ENCODE measurements at places on chromosomes 7 and 10.

DNA sequence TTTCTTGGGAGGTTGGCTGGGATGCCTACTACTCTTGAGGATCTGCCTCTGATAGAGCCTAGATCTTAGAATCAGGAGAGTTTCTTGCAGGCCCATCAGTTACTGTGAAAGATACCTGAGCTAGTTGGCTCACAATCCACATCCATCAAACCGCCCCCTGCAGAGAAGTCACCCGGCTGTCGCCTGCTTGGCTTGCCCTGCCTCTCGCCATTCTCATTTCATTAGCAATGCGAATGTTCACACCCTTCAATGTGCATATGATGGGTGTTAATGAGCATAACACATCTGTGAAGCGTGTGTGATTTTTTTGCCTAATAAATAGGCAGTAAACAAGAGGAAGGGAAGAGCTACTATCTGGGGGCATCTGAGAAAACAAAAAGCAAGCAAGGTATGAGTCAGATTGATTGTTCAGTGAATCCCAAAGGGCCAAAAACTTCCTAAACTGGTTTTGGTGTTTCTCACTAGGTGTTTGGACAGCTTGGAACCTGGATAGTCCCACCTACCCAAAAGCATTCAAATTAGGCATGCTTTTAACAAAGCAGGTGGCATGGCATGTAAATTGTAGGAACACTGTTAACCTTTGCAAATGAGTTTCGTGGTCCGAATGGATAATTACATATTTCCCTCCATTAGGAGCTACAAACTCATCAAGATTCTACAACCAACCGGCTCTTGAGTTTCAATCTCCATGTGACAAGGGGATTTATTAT lies 272.3 kb upstream of the C7orf33 start:
- no peak for DNase-seq

GRCh38 chr7:37429435-37429791 lies 19.3 kb downstream of the ELMO1 start:
- no peak for DNase-seq

- no peak for DNase-seq
Measured at GRCh38 chr7:25329815-25330214, 101.5 kb upstream of the NPVF start.

- no peak for DNase-seq
Measured at GRCh38 chr7:14988941-14989340, 86.4 kb upstream of the DGKB start.

DNA sequence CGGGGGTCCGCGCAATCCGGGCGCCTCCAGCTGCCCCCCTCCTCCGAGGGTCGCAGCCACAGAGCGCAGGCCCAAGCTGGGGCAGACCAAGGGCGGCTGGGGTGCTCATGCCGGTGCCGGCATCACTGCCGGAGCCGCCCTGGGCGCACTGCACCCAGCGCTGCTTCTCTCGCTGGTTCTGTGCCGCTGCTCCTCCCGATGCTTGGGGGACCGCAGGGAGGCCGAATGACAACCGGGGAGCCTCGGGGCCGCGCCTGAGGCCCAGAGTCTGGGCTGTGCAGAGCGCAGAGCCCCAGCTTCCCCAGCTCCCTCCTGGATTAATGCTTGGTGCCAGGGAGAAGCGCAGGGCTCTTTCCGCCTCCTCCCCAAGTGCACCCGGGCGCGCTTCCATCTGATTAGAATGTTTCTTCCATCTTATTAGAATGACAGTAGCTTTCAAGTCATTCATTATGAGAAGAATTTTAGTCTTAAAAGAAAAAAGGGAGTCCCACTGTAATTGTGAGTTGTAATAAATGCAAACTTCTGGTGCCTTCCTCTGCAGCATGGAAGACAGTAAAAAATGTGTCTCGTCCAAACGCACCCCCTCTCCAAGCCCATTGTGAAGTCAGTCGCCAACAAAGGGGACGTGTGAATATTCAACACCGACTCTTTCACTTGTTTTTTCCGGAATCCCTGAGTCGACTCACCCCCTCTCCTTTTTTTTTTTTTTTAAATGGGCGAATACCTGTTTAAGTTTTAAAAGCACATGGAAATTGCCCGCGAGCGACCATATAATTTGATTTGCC lies 19.5 kb upstream of the PTF1A start:
- no peak for DNase-seq

GRCh38 chr10:28533571-28534304 lies 820 bp downstream of the WAC start:
- no peak for DNase-seq

GRCh38 chr10:93820434-93820833 lies 62.7 kb downstream of the LGI1 start:
- no peak for DNase-seq

DNA sequence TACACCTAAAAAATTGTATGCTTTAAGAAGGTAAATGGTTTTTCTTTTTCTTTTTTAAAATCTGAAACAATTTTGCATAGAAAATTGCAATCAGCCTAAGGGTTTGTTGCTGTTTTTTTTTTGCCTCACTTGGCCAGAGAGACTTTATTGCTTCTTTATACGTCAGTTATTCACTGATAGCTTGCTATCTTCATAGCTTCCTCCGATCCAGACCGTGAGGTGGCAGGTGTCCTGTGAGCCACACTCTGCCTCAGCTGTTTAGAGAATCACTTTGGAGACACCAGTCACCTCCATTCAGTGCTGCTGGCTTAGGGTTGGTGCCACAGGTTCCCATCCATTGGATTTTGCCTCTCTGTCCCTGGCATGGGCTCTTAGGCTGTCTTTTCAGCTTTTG lies 68.0 kb downstream of the HHEX start:
- DNase-seq = no peak

DNA sequence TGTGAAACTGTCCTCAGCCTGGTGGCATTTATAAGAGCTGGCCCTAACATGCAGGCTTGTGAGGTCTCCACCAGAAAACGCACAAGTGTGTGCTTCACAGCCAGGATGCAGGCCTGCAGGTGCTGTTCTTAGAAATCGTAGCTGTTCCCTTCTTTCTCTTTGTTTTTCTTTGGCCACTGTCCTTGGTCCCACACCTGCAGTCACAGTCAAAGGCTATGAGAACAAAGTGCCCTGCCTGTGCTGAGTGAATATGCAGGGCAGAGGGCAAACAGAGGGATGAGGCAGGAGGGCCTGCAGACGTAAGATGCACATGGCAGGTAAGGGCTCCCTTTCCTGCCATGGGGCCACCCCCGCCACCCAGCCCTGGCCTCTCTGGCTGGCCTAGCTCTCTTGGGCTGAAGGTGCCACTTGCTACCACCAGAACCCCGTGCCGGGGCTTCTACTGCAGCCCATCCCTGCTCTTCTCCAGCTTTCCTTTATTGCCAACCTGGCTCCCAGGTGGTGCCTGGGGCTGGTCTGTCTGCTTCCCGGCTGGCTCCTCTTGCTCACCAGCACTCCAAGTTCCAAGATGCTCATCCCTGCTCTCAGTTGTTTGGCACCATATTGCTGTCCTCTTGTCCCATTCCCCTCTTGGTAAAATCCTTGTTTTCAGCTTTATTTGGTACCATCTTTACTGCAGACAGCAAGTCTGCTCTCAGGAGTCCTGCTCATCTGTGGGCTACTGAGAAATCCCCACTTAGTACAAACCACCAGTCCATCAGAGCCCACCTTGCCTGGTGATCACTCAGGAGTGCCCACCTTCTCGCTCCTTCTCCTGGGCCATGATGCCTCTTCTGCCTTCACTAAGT lies 308.1 kb upstream of the ZMIZ1 start:
- DNase-seq = no peak

DNA sequence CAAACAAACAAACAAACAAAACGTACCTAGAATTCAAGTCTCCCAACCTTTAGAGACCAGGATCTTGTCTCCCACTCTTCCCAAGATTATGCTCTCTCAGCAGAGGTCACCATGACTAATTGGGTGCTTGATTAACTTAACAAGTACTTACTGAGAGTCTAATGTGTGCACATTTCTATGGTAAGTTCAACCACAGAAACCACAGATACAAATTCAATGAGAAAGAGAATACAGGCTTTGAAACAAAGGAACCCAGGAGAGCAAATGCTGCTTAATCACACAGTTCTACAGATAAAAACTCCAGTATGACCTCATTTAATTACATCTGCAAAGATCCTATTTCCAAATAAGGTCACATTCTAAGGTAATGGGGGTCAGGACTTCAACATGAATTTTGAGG lies 142.8 kb downstream of the DNAJC1 start:
- no peak for DNase-seq

DNA sequence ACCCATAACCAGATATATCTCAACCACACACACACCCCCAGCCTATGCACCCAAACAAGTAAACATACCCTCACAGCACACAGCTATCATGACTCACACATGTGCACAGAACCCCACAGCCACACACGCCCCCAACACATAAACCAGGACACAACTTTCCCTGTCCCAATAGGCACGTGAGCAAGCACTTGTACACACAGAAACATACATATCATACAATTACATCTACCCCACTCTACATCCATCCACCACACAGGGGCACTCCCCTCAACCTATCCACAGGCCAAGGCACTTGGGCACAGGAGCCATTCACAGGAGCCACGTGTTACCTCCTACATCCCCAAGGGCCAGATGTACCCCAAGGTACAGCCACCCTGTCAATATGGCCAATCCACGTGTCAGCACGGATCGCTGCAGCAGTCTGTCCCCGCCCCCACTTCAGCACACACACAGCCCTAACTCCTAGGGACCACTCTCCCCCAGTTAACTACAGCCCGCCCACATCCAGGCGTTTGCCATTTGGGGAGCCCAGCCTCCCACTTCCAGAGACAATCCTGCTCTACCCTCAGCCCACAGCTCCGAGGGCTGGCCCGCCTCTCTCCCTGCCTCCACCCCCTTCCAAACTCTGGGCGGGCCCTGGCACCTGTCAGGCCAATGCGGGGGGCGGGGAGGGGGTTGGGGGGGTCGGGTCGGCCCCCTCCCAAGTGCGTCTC lies 163.5 kb downstream of the SH3PXD2A start:
- no peak for DNase-seq

DNA sequence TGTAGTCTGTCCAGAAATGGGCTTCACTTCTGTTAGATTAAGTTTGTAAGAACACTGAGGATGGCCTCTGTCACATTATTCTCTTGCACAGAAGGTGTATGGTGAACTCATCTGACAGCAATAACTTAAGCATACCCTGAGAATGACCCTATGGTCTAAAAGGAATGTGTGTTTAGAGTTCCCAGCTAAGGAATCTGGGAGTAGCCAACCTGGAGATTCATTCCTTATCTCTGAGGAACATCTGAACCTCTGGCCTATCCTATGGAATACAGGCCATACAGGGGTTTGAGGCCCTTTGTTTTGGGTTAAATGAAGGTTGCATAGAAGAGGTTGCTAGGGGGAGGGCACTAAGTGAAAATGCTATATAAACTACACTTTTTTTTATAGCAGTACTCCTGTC lies 41.4 kb downstream of the LAMB4 start:
- no peak for DNase-seq

GRCh38 chr10:3408603-3409365 lies 236.2 kb upstream of the PITRM1 start:
- DNase-seq = no peak

DNA sequence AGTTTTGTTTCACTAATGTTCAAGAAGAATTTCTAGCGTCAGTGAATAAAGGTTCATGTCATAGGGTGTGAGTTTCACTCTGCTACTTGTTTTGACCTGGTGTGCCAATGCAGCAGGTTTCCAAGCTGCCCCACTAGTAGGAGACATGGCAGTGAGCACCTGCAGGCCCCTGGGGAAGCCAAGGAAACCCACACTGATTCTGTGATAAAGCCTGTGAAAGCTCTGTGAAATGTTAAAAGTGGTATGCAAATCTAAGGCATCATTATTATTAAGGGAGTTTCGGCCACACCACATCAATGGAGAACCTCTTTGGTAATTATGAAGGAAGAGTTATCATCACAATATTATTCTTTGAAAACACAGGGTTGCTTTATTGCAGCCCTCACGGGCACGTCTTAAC lies 46.4 kb downstream of the ABCB5 start:
- DNase-seq = no peak

- no peak for DNase-seq
Measured at GRCh38 chr10:5595994-5596471, 70.4 kb downstream of the ASB13 start.

GRCh38 chr10:71216751-71217265 lies 4.4 kb downstream of the UNC5B start:
- DNase-seq = no peak

- DNase-seq = no peak
Measured at GRCh38 chr7:127367679-127368078, 24.8 kb downstream of the ZNF800 start.

- no peak for DNase-seq
Measured at GRCh38 chr7:128204455-128204854, 36.6 kb upstream of the LEP start.

DNA sequence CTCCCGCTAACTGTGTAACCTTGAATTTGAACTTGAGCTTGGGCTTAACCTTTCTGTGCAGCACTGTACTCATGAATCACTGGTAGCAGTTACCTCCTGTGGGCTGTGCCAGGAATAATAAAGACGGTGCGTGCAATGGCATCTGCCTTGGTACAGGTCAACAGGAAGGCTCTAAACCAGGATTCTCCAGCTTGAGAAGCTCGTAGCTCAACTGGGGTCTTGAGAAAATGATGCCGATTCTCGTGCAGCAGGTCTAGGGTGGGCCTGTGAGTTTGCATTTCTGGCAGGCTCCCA lies 112.5 kb upstream of the ANLN start:
- DNase-seq = no peak

DNA sequence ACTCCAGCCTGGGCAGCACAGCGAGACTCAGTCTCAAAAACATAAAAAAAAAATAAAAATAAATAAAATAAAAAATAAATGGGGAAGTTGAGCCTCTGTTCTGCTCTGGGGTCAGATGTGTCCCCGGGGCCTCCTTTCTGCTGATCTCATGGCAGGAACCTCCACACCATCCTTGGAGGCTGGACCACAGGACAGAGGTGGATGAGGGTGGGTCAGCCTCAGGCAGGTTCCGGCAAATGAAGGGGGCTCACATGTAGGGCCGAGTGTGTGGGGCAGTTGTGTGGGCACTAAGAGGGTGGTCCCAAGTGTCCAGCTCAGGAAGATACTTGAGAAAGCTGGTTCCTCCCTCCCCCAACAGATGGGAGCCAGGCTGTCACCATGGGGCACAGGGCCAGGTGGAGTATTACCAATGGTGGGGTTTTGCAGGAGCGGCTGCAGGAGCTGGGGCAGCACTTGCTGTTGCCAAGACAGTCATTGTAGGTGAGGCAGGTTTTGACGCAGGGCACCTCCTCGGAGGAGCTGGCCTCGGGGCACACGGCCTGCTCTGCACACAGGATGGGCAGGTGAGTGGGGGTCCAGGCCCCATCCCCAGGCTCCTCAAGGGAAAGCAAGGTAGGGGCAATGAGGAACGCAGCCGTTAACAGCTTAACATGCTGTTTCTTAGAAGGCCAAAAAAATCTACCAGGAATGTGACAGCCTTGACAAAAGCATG lies 13.9 kb upstream of the TBRG4 start:
- no peak for DNase-seq

- no peak for DNase-seq
Measured at GRCh38 chr7:133821171-133821570, 306.0 kb upstream of the LRGUK start.

DNA sequence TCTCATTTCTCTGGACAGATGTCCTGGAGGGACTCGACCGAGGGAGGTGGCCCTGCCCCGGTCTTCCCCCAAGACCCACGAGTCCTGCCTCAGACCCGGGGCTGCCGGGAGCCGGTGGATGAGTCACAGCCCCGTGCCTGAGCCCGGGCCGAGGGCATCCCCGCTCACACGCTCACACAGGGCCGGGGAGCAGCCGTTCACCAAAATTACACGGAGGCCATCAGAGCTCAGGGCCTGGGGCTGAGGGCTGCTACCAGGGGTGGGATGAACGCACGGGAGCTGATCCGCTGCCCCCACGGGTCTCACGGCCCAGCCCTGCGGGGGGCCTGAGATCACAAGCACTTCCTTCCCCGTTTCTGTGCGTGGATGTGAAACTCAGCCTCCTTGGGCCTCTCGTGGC lies 17.5 kb downstream of the FAM20C start:
- no peak for DNase-seq

GRCh38 chr10:8054494-8055407 lies at the start of gene GATA3:
Gene GATA3, plus strand, starts transcription at chr10:8054688. Its CDS starts 968 bp downstream, at chr10:8055656.
- no peak for DNase-seq
